ENCODE measurements at places on chromosomes 1 and 21.

DNA sequence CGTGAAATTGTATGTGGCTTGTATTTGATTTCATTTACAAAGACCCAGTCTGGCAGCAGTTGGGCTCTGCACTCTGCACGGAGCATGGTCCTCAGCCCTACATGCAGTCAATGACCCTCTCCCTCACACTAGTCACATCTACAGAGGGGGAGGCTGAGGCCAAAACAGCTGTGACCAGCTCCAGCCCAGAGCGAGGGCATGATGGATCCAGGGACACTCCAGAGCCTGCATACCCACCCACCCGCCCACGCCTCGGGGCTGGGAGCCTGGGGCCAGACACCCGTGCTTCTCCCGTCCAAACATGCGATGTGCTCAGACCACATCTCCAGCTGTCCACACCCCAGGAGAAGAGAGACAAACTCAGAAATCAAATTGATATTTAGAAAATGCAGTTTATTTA lies 14.0 kb upstream of the PRDM16 start:
- no peak for DNase-seq

- no peak for DNase-seq
Measured at GRCh38 chr21:45541221-45542039, 810 bp downstream of the SLC19A1 start.

DNA sequence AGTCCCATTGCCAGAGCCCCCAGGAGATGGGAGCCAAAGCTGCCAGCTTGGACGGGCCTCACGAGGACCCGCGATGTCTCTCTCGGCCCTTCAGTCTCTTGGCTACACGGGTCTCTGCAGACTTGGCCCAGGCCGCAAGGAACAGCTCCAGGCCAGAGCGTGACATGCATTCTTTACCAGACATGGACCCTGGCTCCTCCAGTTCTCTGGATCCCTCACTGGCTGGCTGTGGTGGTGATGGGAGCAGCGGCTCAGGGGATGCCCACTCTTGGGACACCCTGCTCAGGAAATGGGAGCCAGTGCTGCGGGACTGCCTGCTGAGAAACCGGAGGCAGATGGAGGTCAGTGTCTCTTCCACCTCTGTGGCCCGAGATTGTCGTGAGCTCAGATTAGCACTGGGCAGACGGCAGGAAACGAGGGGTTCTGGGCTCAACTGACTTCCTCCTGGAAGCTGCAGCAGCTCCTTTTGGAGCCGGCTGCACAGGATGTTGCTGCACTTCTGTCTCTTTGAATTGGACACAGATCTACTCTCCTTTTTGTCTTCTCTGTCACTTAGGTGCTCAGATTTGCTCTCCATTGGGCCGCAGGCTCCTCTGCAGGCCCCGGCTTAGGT lies 68.0 kb downstream of the DISC1 start:
- DNase-seq: no peak

- no peak for DNase-seq
Measured at GRCh38 chr1:241263346-241263745, 93.7 kb downstream of the RGS7 start.

DNA sequence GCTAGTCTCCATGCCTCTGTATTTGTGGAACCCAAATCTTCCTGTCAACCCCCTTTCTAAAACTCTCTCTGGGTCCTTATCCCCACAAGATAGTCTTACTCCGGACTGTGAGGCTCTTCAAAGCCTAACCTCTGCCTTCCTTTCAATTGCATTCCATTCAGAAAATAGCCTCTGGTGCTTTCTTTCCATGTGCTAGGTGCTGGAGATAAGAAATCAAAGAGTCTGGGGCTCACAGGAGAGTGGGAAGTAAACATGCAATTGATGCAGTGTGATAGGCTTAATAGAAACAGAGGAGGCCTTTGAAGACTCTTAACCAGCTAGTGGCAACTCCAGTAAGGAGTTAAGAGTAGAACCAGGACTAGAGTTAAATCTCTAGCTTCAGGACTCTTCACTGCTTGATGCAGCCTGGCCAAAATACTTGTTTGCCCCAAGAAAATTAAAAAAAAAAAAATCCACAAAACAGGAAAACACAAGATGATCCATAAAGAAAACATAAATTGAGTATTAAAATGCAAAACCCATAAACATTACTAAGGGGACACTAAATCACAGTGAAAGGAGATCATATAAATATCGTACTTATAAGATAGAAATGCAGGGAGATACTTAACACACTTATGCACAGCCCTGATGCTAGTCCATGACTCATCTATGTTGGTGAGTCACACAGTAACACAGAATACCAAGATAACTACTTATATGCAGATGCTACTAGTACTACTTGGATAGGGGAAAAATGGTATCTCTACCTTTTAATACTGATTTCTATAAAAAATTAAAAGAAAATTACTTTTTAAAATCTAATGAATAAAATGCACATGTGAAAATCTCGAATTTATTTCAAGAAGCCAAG lies 341.5 kb downstream of the KCNH1 start:
- no peak for DNase-seq

DNA sequence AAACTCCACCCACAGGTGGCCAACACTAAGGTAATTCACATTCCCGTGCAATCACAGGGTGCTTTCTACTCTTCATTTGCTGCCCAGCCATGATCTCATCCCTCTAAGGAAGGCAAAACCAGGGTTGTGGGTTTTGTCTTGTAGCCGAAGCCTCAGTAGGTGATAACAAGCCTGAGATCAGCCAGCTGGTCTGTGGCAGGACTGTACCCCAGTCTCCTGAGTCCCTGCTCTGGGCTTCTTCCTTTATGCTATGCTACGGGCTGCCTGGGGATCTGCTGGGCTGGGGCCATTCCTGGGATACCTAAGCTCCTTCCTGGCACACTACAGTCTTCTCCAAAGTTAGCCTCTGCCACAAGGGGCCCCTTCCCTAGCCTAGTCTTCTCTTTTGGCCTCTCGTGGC lies 9.8 kb downstream of the PPFIA4 start:
- DNase-seq: no peak

- no peak for DNase-seq
Measured at GRCh38 chr1:178345238-178345637, 151.5 kb downstream of the CLEC20A start.

DNA sequence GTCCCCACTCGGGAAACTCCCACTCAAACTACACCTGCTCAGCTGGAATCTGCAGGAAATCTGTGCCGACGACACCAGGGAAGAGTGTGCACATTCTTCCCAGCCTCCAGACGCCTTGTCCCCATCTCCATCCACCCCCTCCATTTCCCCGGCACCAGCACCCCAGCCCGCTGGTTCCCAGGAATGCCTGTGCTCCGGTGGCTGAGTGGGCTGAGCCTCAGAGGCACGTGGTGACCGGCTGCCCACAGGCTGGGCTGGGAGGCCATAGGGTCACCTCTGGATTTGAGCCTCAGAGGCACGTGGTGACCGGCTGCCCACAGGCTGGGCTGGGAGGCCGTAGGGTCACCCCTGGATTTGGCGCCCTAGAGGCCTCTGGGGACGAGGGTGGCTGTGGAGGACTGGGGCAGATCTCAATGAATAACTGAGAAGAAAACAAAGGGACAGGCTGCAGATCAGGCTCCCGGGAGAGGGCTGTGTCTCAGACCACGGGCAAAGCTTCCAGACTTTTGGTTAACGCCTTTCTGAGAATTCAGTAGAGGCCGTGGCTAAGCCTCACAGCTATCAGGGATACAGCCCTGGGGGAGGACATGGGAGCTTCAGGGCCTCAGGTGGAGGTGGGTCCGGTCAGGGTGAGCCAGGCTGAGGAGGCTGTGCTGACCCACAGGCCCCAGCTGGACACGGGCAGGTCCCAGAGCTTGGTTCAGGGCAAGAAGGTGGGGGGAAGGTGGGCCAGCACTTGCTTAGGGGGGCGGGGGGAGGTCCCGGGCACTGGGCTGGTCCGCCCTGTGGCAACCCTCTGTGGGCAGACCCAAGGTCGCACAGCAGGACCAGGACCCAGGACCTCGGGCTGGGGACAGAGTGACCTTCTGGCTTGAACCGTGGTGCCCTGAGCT lies 17.3 kb upstream of the TTLL10 start:
- DNase-seq: no peak

GRCh38 chr1:10781137-10781536 lies 15.3 kb downstream of the CASZ1 start:
- no peak for DNase-seq

- no peak for DNase-seq
Measured at GRCh38 chr1:1441002-1441888, 5.8 kb downstream of the VWA1 start.

GRCh38 chr1:74763807-74764206 lies 30.9 kb downstream of the TYW3 start:
- DNase-seq: no peak

- no peak for DNase-seq
Measured at GRCh38 chr1:76583875-76584477, 283.3 kb upstream of the ST6GALNAC5 start.

GRCh38 chr1:246255773-246256172 lies 251.3 kb downstream of the SMYD3 start:
- DNase-seq: no peak

- DNase-seq: no peak
Measured at GRCh38 chr1:90561103-90561783, 155.9 kb downstream of the BARHL2 start.

DNA sequence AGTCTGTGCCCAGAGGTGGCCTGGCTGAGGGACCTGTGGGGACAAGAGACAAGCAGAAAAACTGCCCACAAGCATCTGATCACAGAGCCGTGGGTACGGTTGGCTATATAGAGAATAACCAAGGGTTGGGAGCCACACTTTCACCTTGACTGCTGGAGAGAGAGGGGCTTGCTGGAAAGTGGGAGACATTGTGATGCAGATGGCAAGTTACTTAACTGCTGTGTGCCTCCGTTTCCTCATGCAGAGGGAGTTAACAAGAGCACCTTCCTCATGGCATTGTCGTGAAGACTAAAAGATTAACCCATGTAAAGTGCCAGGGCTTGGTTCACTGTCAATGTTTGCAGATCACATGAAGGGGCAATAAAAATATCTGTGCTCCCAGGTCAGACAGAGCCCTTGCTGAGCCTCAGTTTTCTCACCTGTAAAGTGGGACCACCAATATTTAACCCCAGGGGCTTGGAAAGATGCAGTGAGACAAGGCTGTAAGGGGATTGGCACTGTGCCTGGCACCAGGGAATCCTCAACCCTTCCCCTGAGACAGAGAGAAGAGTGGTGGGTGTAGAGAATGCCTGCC lies 52.8 kb downstream of the SDC3 start:
- no peak for DNase-seq

GRCh38 chr1:165501970-165502348 lies 41.8 kb upstream of the LRRC52 start:
- no peak for DNase-seq

DNA sequence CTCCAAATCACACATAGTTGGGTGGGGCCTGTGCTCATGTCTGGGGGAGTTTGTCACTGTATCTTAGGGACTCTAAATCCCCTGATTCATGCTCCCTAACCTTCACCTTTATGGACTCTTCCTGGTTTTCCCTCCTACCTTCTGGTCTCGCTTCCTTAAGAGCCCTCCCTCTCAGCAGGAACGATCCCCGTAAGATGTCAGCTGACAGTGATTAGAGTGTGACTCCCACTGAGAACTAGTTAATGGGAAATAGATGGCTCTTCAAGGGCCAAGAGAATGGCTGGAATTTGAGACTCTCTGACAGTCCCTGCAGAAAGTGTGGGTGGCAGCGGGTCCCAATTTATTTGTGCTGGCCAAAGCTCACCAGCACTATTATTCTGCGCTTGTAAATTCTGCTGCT lies 22.0 kb downstream of the LYPD8 start:
- no peak for DNase-seq

- DNase-seq: no peak
Measured at GRCh38 chr1:229370601-229371021, 27.8 kb upstream of the CCSAP start.

DNA sequence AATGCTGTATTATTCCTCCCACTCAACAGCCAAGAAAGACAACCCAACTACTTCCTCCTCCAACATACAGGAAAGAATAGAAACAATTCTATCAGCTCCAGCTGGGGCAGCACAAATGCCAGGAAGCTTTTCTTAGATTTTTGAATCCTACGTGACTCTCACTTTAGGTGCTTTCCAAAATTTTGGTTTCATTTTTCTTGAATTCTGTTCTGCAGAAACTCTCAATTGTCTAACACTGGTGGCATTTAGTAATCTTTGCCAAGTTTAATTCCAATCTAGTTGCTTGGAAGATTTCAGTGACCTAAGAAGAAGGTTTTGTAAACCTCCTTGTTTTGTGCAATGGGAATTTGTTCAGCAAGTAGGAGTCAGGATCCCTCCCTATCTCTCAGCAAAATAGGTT lies 37.1 kb upstream of the DOCK7 start:
- no peak for DNase-seq

GRCh38 chr1:162699366-162699765 lies 67.1 kb downstream of the DDR2 start:
- no peak for DNase-seq

Measured in SK-N-MC (cell line).